NB4 (cell line): ENCODE measurements at places on chromosomes 2 and 18.

- DNase-seq: peak; percentile 25
Measured at GRCh38 chr2:38690499-38691420, 24.8 kb downstream of the GALM start.

DNA sequence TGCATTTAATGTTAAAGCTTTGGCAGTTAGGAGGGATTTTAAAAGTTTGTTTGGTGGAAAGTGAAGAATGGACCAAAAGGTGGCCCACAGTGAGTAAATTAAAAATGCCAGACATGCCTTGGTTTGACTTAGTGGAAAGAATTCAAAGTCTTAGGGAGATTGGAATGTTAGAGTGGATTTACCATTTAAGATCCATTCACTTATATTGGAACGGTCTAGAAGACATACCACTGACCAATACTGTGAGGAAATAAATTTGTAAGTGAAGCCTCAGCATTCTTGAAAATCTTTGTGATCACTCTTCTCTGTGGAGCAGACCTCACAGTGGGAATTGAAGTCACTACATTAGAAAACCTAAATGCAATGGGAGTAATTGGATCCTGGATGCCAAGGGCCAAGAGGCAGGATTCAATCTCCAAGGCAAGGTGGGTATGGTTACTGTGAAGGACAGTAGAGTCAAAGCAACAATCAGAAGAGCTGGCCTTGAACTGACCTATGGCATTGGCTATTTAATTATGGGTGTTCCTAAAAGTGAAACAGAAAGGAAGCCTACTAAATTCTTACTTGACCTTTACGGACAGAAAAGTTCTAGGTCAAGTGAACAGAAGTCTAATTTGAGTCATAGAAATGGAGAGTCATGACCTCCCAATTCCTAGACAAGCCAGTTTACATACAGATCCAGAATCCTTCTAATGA lies 40.2 kb upstream of the VRK2 start:
- no peak for DNase-seq

DNA sequence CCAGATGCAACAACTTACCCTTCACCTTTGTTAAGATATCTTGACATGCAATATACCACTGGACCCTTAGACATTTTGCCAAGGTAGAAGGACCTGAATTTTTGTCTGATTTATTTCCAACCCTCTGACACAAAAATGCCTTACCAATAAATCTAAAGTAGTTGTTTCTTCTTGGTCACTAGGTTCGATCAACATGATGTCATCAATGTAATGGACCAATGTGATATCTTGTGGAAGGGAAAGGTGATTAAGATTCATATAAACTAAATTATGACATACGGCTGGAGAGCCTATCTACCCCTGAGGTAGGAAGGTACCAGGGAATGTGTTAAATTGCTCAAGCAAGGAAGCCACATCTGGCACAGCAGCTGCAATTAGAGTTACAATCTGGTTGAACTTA lies 67.7 kb upstream of the SERPINE2 start:
- DNase-seq: no peak

GRCh38 chr2:27261241-27261925 lies 1.5 kb downstream of the SLC30A3 start:
- no peak for DNase-seq

DNA sequence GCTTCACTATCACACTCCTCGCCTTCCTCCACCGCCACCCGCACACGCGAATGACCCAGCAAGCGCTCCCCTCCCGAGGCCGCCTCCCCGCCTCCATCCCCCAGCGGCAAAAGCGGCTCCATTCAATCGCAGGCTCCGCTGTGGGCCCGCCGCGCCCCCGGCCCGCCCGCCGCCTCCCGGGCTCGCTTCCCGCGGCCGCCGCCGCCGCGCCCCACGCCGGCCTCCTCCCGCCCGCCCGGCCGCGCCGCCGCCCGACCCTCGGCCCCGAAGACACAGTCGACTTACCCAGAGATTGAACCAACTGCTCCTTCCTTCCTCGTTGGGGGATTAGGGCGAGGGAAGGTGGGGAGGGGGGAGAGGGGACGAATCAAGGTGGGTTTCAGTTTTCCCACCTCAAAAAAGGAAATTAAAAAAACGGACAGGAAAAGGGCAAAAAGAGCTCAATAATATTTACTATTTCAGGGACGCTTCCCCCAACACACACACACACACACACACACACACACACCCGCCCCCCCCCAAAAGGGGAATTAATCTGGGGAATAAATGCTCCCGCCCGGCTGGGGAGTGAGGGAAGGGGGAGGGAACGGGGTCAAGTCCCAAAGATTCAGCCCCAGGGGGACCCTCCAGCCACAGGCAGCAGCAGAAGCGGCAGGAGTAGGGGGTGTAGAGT lies 743 bp downstream of the XPO1 start:
- no peak for DNase-seq

DNA sequence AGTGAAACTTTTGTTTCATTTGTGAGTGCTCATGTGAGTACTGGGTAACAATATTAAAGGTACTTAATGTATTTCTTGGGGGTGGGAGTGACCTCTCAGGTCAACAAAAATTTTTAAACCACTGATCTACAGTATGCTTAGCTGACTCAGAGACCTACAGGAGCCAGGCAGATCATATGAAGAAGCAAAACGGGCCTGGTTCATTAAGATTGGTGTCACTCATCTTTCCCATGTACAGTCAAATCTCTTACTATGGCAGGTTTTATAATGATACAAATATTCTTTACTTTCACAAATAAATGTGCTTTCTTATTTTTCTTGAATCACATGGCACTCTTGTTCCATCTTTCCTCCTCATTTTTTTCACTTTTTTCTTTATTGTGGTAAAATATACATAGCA lies 7.7 kb upstream of the TMSB10 start:
- no peak for DNase-seq

GRCh38 chr2:20429528-20429927 lies 17.3 kb upstream of the RHOB start:
- no peak for DNase-seq

DNA sequence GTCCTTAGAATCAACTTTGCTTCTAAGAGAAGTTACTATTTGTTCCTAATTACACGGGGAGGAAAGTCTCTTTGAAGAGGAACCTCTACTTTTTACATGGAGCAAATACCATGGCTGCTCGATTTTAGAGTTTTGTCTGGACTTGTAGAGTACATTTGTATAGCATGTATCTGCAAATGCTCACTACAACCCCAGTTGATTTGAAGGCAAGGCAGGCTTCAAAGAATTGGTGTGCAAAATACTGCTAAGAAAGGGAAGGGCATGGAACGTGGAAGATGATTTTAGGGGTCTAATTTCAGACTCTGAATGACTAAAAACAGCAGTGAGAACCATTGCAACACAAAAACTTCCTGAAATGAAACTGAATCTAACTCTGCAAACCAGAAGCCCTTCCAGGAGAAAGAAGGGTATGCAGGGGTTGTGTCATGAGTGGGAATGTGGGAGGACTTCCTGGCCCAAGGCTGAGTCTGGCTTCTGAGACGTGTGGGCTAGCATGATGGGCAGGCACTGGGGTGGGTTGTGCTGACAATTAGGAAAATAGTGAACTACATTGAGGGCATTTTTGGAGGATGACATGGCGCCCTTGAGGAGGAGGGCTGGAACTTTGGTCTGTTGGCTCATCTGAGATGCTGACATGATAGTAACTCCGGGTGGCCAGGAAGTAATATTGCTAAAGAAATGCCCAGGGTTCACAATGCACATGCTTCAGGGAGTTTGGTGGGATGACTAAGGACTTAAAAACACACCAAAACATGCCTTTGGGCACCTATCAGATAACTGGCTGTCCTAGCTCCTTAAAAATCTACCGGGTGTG lies 18.9 kb upstream of the IL1R2 start:
- DNase-seq: peak; percentile 94

GRCh38 chr2:162574615-162575452 lies 230.9 kb downstream of the GCA start:
- no peak for DNase-seq

- DNase-seq: no peak
Measured at GRCh38 chr18:68447286-68447685, 267.6 kb downstream of the TMX3 start.
